Bronchial epithelial cell (primary cell): ENCODE measurements at places on chromosomes 5 and 9.

- DNase-seq = no peak
These were observed 235.6 kb downstream of the DNAH5 start for GRCh38 chr5:13708906-13709305.

DNA sequence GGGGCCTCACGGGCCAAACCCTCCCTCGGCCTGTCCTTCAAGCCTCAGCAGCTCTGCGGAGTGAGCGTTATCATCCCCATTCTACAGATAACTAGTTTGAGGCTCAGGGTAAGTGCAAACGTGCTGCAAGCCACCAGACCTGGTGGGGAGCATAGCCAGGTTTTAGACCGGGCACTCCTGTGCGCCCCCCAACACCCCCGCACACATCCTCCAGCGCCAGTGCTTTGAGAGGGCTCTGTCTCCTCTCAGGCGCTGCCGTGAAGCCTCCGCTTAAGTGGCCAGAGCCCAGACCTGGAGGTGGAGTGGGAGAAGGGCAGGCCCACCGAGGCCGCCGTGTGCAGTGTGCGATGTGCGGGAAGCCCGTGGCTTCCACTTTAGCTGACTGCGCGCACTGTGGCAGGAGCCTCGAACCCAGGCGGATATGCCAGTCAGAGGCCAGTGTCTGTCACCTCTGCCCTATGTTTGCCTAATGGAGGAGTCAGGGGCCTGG is 1.6 kb upstream of the MGAT1 start:
- no peak for DNase-seq

- no peak for DNase-seq
These were observed 803.7 kb downstream of the TLE4 start for GRCh38 chr9:80375477-80375876.

DNA sequence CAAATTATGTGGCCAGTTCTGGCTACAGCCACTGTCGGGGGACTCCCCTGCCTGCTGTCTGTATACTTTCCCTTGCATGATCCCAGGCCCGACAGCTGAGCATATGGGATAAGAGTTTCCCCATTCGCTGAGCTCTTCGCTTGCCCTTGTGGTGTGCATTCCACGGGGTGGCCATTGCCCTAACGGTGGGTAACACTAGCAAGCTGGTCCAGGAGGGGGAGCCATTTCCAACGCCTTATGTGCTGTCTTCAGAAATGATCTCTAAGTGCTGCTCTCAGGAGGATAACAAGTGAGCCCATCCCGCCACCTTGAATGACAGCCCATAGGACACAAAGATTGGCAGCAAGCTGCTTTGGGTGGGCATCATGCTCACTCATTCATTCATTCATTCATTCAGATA is 190.9 kb downstream of the FSTL4 start:
- DNase-seq = no peak

GRCh38 chr9:134445000-134445399 is 118.7 kb downstream of the RXRA start:
- DNase-seq = no peak
